ENCODE measurements at places on chromosomes 3 and 15. TPM values are rescaled to one million over a fixed set of nuclear protein-coding genes. Genes with fewer than 3 reads are reported as not detected.

The IL1RAP gene
- 13.5 TPM for total RNA-seq

The AGBL1 gene
- total RNA-seq = 0.98 TPM

The GCNT3 gene
- total RNA-seq = under 0.01 TPM

The MYO5A gene
- total RNA-seq = 126 TPM

Measured in temporal lobe (tissue), 4 donors.